ENCODE measurements at places on chromosomes 1 and 21. TPM values are rescaled to one million over a fixed set of nuclear protein-coding genes. Genes with fewer than 3 reads are reported as not detected.

- no peak overlapping the region for H3K27ac ChIP-seq
- no peak for DNase-seq
- no peaks in the 10 kb centered on the region for H3K27me3 ChIP-seq
- H3K4me3 ChIP-seq, result no peak overlapping the region
- H3K36me3 ChIP-seq, result no peaks in the 10 kb centered on the region
Measured at GRCh38 chr1:60222360-60223115, 149.0 kb upstream of the C1orf87 start.

DNA sequence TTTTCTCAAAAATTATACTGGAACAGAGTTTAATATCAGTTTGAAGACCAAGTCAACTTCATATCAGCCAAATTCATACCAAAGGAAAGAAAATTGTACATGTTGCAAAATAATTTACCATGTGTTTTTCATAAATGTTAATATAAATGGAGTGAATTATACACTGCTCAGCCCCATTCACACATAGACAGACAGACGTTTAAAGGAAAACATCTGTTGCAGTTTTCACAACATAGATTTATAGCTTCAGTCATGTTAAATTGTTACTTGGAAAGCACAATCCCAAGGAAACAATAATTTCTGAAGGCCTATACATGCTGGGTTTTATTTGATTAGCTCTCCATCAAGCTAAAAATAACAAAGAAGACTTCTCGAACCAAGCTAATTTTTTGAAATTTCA is 27.8 kb upstream of the HYI start:
- no peak for DNase-seq
- no peaks in the 10 kb centered on the region for H3K4me1 ChIP-seq
- H3K27me3 ChIP-seq, result no peaks in the 10 kb centered on the region
- no peaks in the 10 kb centered on the region for H3K36me3 ChIP-seq

DNA sequence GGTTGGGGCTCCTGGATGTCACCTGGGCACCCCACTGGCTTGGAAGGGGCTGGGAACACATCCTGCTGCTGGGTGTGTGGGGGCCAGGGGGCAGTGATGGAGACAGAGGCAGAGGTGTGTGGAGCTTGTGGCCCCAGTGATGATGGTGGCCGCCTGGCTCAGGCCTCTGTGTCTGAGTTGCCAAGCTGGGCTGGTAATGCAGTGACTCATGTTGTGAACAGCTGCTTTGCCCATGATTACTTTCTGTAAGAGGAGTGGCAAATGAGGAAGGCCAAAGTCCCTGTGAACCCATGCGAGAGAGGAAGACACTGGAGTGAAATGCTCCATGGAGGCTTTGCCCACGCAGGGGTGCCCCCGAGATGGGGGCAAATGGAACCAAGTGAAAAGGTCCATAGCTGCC is 86.8 kb downstream of the KCNJ6 start:
- H3K4me3 ChIP-seq, result no peak overlapping the region
- no peak for DNase-seq
- H3K27ac ChIP-seq, result no peak overlapping the region
- no peaks in the 10 kb centered on the region for H3K4me1 ChIP-seq

Gene SLC27A3
- total RNA-seq, result 20.1 TPM

Gene KCNJ10
- 0.20 TPM for total RNA-seq

Gene TSPEAR
- total RNA-seq, result not detected

Data from right atrium auricular region (tissue), 2 donors.